ENCODE measurements at places on chromosomes 11 and 22.

GRCh38 chr11:130580372-130580771 lies 131.9 kb downstream of the ADAMTS15 start:
- DNase-seq: no peak

GRCh38 chr11:70771099-70771885 lies 373.0 kb downstream of the CTTN start:
- no peak for DNase-seq

GRCh38 chr22:44970291-44970690 lies 39.5 kb downstream of the PHF21B start:
- no peak for DNase-seq

- peak; percentile 70 for DNase-seq
Measured at GRCh38 chr22:22955866-22956535, 68.4 kb downstream of the IGLL5 start.

GRCh38 chr11:35036639-35037038 lies 102.3 kb upstream of the CD44 start:
- DNase-seq: peak; percentile 29

DNA sequence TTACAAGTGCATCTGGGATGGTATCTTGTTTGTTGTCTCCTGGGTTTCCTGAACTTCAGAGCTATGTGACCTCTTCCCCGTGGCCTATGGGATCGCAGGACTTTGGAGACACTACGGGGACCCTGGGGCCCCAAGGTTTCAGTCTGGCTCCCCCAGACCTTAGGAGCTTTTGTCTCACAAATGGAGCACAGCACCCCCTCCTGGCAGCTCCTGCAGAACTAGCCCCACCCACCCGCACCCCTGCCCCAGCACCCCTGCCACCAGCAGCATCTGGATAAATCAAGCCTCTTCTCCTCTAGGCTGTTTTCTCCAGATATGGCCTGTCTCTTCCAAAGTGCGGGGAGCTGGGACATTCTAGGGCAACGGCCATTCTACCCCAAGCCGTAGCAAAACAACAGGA lies 10.4 kb downstream of the RCOR2 start:
- peak; percentile 25 for DNase-seq

DNA sequence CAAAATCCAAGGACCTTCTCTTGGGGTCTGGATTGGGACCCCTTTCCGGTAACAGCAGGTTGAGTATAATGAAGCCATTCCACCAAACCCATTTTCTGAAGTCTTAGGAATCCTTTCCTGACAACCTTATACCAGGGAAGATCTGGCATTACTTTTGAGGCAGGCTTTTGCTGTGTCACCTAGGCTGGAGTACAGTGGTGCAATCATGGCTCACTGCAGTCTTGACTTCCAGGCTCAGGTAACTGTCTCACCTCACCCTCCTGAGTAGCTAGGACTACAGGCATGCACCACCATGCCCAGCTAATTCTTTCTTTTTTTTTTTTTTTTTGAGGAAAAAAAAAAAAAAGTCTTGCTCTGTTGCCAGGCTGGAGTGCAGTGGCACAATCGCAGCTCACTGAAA lies 55.8 kb upstream of the TREH start:
- DNase-seq: no peak

DNA sequence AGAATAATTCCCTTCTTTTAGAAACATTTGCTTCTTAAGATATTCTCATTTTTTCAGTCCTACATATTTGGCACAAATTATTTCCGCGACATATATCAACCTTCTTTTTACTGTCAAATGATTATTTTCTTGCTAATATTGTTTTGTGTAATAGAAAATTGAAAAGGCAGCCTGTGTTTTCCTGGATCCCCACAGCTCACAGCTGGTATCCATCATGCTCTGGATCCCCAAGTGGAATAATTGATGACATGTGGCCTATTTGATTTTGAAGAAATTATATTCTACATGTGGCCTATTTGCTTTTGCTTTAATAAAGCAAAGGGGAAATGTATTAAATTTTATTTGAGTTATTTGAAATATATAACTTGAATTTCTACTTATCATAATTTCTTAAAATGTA lies 199.4 kb upstream of the LUZP2 start:
- no peak for DNase-seq

GRCh38 chr11:87560352-87560751 lies 522.6 kb downstream of the TMEM135 start:
- no peak for DNase-seq

- no peak for DNase-seq
Measured at GRCh38 chr22:20153945-20154344, 3.1 kb upstream of the CCDC188 start.

DNA sequence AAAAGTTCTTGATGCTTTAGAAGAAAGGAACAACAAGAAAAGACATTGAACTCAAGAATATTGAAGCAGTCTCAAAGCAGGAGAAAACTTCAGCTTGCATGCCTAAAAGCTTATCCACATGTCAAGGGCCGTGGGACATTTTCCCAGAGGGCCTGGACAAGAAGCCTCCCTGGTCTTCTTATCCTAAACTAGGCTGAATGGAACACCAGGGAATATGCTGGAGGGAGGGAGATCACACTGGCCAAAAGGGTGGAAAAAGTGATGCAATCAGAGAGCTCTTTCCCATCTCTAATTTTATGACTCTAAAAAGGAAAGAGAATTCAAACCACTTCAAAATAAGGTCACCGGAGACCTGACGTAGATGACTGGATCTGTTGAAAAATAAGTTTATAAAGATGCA lies 107.2 kb downstream of the MPPED2 start:
- DNase-seq: no peak

DNA sequence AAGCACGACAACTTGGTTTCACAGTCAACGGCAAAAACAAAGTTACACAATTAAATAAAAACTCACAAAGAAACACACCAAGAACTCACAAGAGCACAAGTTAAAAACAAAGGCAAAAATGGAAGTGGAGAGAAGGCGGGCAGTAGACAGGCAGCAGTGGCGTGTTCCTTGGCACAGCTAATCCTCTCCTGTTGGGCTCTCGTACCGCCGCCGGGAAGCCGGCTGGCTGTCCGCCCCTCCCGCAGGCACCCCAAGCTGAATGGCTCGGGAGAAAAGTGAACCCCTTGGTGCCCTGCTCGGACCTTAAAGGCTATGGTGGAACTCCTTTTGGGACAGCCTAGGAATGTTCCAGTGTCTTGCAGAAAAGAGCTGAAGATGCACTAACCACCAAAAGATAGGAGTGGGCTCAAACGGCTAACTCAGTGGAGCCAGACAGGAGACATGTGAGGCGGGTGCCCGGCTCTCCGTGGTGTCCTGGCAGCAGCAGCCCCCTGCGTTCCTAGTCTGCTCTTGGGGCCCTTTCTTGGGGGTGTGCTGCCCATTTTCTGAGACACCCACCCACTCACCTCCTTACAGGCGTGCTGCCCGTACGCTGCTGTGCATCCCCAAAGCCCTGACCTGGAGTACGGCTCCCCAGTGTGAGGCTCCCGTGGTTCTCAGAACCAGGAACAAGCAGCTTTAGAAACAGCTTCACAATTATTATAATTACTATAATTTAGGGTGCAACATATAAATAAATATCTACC lies 86.1 kb upstream of the BID start:
- no peak for DNase-seq

DNA sequence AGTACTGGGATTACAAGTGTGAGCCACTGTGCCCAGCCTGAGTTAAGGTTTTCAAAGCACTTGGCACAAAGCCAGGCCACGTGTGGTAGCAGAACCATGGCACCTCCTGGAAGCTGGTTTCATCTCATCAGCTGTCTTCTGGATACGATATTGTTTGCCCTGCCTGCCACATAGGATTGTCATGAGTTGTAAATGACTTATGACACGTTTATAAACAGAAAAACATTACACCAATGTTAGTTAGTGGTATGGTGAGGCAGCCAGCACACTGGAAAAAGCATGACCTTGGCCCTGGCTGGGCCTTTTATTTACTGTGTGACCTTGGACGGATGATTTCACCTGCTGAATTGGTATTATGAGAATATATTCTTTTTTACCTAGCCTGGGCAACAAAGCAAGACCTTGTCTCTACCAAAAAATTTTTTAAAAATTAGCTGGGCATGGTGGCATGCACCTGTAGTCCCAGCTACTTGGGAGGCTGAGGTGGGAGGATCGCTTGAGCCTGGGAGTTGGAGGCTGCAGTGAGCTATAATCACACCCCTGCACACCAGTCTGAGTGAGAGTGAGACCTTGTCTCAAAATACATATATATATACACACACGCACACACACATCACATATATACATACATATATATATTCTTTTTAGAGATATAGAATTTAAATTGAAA lies 24.0 kb upstream of the MYH9 start:
- peak; percentile 34 for DNase-seq

DNA sequence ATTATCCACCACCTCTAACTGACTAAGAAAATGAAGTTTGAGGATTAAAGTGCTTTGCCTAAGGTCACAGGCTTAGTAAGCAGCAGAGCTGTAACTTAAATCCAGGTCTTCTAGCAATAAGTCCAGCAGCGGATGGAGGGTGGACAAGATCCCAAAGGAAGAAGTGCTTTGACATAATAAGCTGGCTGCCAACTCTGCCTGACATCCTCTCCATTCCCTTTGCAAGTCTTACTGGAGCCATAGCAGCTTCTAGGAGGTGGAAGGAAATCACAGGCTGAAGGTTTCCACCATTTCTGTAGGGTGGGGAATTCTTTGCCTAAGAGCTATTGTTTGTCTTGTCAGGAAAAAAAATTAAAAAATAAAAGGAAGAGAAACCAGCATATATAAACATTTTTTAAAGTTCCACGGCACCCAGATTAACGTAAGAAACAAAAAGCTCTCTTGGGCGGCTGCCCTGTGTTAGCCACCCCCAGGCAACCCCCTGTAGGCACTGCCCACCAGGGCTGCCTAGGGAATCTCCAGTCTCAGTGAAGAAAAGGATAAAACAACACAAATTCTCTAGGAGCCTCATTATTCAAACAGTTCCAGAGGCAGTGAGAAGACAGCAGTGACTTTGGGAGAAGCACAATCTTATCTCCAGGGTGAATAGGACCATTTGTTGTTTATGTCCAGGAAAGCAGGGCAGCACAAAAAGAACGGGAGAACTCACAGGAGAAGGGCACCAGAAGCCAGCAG lies 380.8 kb upstream of the CADM1 start:
- DNase-seq: no peak

- no peak for DNase-seq
Measured at GRCh38 chr11:78083021-78083420, 3.4 kb upstream of the NDUFC2 start.

DNA sequence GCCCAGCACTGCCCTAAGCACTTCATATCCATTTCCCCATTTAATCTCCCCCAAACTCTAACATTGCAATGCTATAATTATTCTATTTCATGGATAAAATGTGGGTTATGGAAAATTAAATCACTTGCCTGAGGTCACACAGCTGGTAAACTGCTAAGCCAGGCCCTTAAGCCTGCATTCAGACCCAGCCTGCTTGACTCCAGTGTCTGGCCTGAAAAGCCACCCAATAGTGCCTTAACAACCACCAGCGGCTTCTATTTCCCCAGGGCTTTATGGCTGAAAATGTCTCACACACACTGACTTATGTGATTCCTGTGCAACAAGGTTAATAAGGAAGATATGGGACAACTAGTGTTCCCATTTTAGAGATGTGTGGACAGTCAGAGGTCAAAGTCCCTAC lies 178.5 kb upstream of the SNX19 start:
- DNase-seq: no peak

- no peak for DNase-seq
Measured at GRCh38 chr22:49199224-49199623, 628.4 kb downstream of the BRD1 start.

GRCh38 chr11:134449713-134450112 lies 37.7 kb upstream of the B3GAT1 start:
- no peak for DNase-seq

DNA sequence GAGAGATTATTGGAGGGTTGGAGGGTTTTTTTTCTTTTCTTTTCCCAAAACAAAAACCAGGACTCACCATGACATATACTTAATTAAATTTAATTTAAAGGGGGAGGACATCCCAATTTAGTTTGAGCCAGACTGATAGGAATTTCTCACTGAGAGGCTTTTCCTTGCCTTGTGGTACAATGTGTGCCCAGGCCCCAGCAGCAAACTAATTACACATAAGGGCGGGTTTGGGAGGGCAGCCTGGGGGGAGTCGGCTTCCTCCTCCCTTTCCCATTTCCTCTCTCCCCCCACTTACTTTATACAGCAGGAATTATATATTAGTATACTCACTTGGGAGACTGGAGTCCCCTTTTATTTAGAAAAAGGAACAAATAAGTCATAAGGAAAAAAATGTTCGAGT lies 2.9 kb downstream of the TEAD1 start:
- DNase-seq: peak; percentile 52

GRCh38 chr22:40529821-40530220 lies 106.7 kb downstream of the MRTFA start:
- DNase-seq: no peak

DNA sequence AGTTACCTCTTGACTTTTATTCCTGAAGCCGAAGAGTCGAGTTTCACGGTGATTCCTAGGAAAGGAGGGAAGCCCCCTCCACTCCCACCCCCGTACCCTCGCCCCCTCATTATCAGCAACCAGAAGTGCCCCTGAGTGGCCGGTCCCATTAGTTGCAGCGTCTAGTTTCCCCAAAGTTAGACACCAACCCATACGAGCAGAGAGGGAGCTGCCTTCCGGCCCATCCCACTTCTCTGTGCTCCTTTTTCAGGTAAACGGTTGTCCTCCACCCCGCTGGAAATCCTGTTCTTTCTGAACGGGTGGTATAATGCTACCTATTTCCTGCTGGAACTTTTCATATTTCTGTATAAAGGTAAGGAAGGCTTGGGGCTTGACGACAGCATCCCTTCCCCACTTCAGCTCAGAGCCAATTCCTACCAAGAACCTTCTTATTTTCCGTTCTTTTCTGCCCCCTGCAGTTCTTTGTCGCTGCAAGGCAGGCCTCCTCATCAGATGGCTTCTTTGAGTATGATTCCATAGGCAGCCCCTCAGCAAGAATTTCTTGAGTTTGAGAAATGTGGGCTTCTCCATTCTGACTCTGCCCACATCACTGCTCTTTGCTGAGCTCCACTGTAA lies 701 bp downstream of the TMEM216 start:
- DNase-seq: no peak
